ENCODE measurements at places on chromosomes 7 and 10. TPM values are rescaled to one million over a fixed set of nuclear protein-coding genes. Genes with fewer than 3 reads are reported as not detected.
A peak's percentile ranks its signal among the peaks of the same experiment; 100 is the strongest.

- no peak for DNase-seq
Measured at GRCh38 chr10:48693206-48693605, 8.5 kb downstream of the WDFY4 start.

DNA sequence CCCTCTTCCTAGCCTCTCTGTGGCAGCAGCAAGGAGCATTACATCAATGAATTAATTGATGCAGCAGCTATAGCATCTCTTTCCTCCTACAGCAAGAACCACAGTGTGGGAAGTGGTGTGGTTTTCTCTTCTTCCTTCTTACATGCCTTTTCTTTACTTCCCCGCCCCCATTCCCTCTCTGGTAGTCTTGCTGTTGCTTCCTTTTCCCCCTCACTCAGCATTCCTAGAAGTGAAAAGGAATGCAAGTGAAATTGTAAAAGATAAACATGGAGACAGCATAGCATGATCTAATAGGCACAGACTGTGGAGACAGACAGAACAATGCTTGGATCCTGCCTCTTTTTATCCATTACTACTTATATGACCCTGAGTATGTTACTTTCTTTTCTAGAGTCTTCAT lies 370.5 kb upstream of the BMPER start:
- no peak for DNase-seq

DNA sequence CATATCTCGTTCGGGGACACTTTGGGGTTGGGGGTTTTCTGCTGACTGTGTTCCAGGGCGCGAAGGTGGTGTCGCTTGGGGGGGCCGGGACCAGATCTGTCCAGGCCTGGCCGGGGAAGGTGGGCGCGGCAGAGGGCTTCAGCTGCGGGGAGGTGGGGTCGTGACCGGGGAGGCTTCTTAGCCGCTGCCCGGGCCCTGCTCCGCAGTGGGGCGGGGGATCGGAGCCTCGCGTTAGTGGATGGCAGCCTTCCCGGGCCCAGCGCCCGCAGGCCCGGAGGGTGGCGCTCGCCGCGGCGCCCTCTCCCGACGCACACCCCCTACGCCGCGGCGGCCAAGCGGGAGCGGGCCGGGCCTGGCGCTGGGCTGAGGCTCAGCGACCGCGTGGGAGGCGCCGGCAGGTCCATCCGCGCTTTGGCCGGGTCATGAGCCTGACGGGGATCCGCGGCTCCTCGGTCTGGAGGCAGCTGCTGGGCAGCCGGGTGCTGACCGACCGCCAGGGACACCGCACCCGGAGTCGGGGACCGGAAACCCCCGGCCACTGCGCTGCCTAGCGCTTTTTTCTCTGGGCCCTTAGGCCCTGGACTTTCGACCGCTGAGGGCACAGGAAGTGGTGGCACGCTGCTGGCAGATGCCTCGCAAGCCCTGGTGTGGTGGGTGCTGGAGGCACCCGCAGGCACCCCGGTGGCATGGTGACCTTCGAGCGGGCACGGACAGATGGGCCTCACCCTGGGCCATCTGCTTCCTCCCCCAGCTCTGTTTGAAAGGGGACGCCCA lies 1.2 kb downstream of the AGAP3 start:
- peak; percentile 47 for DNase-seq

- DNase-seq, result no peak
Measured at GRCh38 chr10:112402917-112403316, 29.0 kb downstream of the ACSL5 start.

- peak; percentile 32 for DNase-seq
Measured at GRCh38 chr10:90621577-90621976, 236.3 kb downstream of the HTR7 start.

Gene KLLN
- 0.18 TPM for total RNA-seq

- no peak for DNase-seq
Measured at GRCh38 chr7:147418966-147419365, 1171.6 kb upstream of the C7orf33 start.

- DNase-seq, result no peak
Measured at GRCh38 chr7:13540429-13540828, 449.0 kb downstream of the ETV1 start.

GRCh38 chr10:75003891-75004290 lies 107.6 kb upstream of the SAMD8 start:
- no peak for DNase-seq

DNA sequence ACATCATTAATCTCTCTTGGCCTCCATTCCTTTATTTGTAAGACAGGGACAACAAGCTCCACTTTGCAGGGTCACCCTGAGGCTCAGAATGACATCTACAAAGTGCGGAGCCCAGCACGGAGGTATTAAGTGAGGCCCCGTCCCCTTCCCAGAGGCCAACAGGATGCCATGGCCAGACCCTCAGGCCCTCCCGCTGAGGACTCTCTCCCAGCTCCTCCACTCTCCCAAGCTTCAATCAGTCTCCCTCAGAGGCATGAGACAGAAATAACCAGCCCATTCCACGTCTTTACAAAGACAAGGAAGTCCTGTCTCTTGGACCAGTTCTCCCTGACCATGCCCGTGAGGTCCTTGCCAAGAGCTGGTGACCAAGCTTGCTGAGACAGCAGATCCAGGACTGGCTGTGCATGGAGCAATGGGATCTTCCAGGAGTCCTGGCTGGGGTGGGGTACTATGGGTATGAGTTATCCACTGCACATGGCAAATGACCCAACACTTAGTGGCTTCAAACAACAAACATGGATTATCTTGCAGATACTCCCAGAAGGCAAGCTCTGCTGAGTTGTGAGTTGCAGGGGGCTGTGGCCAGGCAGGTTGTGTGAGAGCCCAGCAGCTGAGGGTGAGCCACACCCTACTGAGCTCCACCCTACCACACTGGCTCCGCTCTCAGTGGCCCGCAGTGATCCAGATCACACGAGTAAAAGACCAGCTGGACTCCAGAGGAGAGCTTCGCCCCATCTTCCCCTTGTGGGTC lies 4.3 kb upstream of the PPIF start:
- no peak for DNase-seq

DNA sequence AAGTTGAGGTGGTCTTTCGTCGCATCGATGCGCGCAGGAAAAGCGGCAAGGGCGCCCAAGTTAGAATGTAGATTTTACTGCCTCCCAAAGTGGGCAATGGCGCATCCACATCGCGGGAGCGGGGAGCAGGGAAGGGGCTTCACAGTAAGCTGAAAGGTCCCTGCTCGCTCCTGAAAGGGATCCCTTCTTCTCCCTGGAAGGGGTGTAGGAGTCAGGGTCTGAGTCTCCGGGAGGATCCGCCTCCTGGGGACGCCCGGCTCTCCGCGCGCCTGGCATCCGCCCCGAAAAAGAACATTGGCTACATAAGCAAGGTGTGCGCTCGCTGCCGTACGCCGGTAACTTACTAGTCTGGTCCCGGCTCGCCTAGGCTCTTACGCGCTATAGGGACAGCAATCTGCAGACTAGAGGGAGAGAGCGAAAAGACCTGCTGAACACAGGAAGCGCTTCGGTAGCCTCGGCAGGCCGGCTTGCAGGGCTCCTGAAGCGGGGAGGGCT lies 804 bp downstream of the UNC5B start:
- peak; percentile 40 for DNase-seq

DNA sequence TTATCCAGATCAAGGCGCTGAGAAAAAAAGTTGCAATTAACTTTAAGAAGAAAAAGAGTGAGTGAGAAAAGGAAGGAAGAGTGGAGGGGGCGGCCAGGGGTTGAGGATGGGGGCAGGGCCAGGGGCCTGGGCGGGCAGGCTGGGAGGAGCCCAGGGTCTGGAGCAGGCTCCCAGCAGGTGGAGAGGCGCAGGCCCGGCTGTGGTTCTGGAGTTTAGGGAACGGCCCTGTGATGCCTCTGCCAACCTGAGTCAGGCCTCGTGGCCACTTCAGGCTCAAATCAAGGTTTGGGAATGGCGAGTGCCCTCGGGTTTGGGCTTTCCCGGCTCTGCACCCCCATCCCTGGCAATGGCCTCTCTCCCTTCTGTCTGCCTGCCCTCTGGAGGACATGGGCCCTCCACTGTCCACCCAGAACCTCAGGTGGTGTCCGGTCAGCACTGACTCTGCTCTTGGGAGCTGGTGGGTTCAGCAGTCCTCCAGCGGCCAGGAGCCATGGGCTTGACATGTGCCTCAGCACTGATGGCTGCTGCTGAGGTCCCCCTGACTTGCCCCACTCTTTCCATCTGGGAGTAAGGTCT lies 41.0 kb upstream of the EMX2 start:
- DNase-seq, result no peak

Gene GARIN1A
- total RNA-seq, result 0.16 TPM

DNA sequence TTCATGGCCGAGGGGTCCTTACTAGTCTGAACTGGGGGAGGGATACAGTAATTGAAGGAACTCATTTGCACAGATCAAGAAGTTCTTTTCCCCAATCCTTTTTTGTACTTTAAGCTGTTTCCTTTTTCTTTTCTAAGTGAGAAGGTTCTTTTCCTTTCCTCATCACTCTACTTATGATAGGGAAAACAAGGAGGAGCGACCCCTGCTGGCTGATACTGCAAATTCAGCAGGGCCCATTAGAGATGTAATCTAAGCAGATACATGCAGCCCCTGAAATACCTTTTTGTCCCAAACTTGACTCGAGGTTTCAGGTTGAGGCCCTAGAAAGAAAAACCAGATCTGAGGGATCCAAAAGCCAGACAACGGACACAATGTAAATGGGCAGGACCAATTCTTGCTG lies 305.5 kb downstream of the DNAJB9 start:
- DNase-seq, result peak; percentile 65

DNA sequence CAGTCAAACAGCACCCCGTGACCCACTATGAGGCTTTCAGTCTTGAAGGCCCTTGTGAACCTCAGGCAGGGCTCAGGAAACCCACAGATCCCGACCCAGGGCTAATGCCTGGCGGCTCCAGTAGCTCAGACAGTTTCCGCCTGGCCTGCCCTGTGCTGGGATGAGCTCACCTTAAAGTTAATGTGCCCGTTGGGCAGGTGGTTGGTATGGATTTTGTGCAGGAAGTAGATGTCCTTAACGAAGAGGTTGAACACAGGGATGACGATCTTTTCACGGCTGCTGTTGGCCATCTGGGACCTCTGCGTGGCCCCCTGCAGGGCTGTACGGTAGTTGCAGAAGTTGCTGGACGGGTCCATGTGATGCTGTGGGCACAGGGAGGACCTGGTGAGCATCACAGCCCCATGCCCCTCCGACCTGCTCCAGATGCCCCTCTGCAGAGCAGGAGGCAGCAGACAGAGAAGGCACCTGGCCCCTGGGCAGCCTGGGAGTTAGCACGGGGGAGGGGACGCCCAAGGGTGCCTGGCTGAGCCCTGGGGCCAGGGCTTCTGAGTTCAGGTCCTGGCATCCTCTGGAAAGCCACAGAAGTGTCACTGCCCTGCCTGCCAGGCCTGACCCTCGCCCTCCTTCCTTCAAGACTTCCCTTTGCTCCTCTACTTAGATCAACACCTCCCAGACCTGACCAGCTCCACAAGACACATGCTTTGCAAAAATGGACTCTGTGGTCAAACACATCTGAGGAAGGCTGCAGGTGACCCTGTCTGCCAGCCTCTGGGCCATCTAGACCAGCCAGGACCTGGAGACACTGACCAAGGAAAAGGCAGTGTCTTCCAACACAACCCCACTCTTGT lies 59.8 kb downstream of the CSGALNACT2 start:
- DNase-seq, result peak; percentile 9

Gene OR2F1
- not detected for total RNA-seq

GRCh38 chr7:2873146-2873545 lies 29.0 kb upstream of the GNA12 start:
- DNase-seq, result no peak

GRCh38 chr10:43013065-43013464 lies 63.8 kb upstream of the RET start:
- DNase-seq, result no peak

- no peak for DNase-seq
Measured at GRCh38 chr7:71486856-71487628, 355.1 kb downstream of the GALNT17 start.

DNA sequence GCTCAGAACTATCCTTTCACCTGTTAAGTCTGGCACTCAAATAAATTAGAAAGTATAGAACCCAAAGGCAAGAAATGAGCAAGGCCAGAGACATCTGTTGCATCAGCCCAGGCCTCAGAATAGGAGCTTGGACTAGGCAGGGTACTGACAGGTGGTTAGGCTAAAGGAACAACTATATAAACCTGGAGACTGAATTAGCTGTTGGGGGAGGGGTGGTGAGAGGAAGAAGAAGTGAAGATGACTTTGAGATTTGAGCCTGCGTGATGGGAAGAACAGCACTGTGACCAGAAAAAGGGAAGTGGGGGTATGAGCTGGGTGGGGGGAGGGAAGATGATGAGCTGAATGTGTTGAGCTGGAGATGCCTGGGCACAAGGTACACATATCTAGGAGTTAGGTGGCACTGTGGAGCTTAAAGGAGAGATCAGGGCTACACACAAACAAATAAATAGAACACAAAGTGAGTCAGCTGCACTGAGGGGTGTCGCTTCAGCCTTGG lies 244.7 kb downstream of the PTEN start:
- DNase-seq, result no peak

Gene ATP5MK
- total RNA-seq, result 321 TPM

Gene NPM3
- 238 TPM for total RNA-seq

- no peak for DNase-seq
Measured at GRCh38 chr10:28274475-28274874, 28.4 kb downstream of the MPP7 start.

- DNase-seq, result no peak
Measured at GRCh38 chr10:133405844-133406527, 12.0 kb downstream of the MTG1 start.

GRCh38 chr7:6380310-6381095 lies 67.3 kb downstream of the DAGLB start:
- no peak for DNase-seq

GRCh38 chr7:7688310-7688709 lies 30.1 kb downstream of the RPA3 start:
- DNase-seq, result no peak
